ENCODE measurements at places on chromosomes 6 and 20. TPM values are rescaled to one million over a fixed set of nuclear protein-coding genes. Genes with fewer than 3 reads are reported as not detected.

Gene PDE7B
- 28.1 TPM for total RNA-seq

Gene GSTA2
- total RNA-seq: not detected

Gene PAX1
- not detected for total RNA-seq

Gene CST9L
- total RNA-seq: not detected

Gene ABHD16B
- not detected for total RNA-seq

All from vein endothelial cell (primary cell).